SK-MEL-5 (cell line): ENCODE measurements at places on chromosomes 12 and 14. TPM values are rescaled to one million over a fixed set of nuclear protein-coding genes. Genes with fewer than 3 reads are reported as not detected.

DNA sequence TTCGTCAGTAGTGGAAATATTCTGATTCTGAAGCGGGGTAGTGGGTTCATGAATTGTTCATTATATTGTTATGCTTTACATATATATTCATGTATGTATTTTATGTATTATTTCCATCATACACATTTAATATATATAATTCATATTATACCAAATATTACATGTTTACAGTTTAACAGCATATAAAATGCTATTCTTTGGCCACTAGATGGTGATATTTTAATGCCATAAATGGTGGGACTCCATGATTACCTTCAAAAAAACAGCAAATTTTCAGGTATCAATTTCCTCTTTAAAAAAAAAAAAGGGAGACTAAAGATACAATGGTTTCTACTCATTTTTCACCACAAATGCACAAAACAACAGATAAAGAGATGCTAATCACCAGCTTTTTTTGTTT is 41.0 kb downstream of the BDKRB1 start:
- DNase-seq: peak; percentile 60

- peak; percentile 44 for DNase-seq
Measured at GRCh38 chr14:21098076-21098891, at the start of gene ZNF219. ZNF219 (minus strand) TSS chr14:21098655; CDS start chr14:21093591, 5,064 bp downstream.

AMN1 gene
- total RNA-seq: 15.4 and 18.2 TPM in 2 replicates

DNAH10 gene
- 3.4 and 3.9 TPM in 2 replicates for total RNA-seq

- DNase-seq: peak; percentile 16
Measured at GRCh38 chr12:112148031-112148513, 22.7 kb downstream of the TRAFD1 start.

AVPR1A gene
- not detected in 2 replicates for total RNA-seq

DNA sequence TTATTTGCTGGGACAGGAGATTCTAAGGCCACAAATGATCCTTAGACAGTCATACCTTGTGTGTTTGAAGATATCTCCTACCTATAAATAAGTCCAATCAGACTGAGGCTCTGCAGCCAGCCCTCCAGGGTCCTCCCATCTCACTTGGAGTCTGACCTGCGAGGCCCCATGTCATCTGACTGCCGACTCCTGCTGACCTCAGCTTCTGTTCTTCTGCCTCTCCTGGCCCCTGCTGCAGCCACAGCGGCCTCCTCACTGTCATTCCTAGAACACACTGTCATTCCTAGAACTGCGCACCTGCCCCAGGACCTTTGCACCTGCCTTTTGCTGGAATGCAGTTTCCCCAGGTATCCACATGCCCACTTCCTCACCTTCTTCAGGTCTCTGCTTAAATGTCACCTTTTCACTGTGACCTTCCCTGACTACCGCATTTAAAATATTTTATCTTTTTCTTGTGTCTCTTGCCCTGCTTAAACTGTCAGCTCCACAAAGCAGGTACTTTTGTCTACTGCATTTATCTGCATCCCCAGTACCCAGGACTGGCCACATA is 56.5 kb upstream of the RIN3 start:
- no peak for DNase-seq

APOLD1 gene
- total RNA-seq: 55.9 and 57.6 TPM in 2 replicates

- no peak for DNase-seq
Measured at GRCh38 chr12:45638386-45638785, 91.1 kb upstream of the ARID2 start.
